Activated CD4-positive, alpha-beta T cell treated with anti-CD3 and anti-CD28 coated beads for 36 hours (primary cell): ENCODE measurements at places on chromosomes 2 and 18. TPM values are rescaled to one million over a fixed set of nuclear protein-coding genes. Genes with fewer than 3 reads are reported as not detected.

DNA sequence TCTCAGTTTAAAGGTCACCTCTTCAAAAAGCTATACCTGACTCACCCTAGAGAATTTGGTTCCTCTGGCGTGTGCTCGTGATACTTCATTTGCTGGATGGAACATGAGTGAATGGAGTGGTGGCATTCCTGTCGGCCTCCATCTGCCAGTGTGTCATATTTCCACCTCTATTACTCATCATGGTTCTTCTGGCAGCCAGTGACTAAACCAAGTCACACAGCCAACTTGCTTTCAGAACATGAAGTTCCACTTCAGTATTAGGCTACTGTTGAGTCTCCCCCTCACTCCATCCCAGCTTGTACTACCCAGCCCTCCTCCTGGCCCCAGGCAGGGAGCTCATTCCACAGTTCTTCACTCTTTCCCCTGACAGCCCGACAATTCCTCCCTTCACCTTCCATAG is 169.8 kb downstream of the MREG start:
- peak; percentile 14 for DNase-seq

DNA sequence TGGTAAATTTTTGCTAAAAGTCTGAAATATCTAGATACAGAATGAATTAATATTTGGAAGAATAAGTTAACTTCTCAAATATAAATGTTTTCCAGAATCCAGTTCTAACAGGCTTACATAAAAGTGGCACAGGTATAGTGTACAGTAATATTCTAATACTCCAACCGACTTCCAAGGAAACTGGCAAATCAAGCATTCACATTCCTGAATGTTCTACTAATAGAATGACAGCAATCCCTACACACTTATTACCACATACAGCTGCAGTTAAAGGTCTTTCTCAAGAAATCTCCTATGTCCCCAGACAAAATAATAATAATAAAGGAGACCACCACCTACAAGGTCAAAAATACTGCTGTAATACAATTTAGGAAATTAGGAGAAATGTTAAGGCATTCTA is 31.9 kb downstream of the TMEM131 start:
- no peak for DNase-seq

GRCh38 chr18:60978338-60978737 is 354.9 kb upstream of the CDH20 start:
- no peak for DNase-seq

Gene TUBB8B
- not detected for total RNA-seq

Gene NT5DC4
- total RNA-seq = not detected

Gene CLASP1
- total RNA-seq = 75.6 TPM
